Stimulated activated CD4-positive, alpha-beta T cell treated with anti-CD3 and anti-CD28 coated beads, TNF-alpha, amount 100 ng/mL, for 48 hours (primary cell): ENCODE measurements at places on chromosomes 7 and 10.

DNA sequence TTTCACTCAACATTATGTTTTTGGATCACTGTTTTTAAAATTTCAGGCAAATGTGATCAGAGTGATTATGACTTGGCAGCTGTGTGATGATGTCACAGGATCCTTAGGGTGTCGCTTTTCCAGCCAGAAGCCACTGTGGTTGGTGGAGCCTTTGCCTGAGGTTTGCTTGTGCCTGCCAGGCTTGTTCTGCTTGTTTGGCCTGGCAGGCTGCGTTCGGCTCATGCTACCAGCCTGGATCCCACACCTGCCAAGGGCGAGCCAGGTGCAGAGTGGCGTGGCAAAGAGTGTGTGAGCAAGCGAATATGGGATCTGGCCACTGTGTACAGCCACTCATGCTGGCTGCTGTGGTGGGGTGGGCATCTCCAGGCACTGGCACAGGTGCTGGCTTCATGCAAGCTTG is 55.7 kb downstream of the ADK start:
- no peak for DNase-seq

DNA sequence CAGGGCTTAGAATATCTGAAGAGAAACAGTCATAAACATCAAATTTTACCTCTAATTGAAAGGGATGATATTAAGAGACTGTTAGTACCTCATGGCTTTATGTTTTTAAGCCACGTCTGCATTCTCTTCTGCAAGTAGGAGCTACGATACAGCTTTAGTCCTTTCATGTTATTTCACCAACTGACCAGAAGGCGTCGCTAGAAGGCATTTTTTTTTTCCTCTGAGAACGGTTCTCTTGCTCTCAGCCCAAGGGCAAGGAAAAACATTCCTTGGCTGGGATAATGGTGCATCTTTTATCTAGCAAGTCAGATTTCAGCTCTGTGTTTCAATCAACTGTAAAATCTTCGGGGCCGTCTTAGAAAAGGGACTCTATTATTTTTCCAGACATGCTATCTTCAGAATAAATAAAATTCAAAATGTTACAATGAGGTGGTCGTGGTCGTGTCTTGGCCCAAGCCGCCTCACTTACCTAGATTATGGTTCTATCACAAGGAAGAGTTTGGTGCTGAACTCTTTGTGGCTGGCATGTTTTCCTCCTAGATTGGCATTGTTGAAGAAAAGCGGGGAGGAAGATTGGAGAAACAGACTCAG is 41.6 kb upstream of the LYZL2 start:
- DNase-seq, result no peak

- no peak for DNase-seq
Observed at GRCh38 chr7:128376077-128376476, 14.6 kb upstream of the PRRT4 start.

- DNase-seq, result no peak
Observed at GRCh38 chr7:82388138-82388537, 55.4 kb downstream of the CACNA2D1 start.

DNA sequence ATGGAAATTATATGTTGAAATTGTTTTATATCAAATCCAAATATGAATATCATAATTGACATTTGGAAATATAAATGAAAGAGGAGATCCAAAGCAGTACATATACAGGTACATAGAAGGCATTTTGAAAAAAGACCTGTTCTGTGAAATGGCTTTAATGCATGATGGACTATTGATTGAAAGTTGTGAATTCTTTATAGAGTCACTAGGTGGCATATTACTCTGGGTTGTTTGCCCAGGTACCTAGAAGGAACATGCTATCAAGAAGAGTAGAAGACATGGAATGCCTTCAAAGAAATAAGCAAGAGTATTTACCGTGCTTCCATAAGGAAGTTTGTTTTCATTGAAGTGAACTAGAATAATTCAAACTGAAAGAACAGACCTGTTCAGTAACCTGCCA is 160.0 kb upstream of the ANK3 start:
- no peak for DNase-seq

GRCh38 chr10:52883996-52884871 is 111.7 kb upstream of the MBL2 start:
- DNase-seq, result no peak

GRCh38 chr10:112202561-112203241 is 19.1 kb upstream of the GPAM start:
- DNase-seq, result no peak

DNA sequence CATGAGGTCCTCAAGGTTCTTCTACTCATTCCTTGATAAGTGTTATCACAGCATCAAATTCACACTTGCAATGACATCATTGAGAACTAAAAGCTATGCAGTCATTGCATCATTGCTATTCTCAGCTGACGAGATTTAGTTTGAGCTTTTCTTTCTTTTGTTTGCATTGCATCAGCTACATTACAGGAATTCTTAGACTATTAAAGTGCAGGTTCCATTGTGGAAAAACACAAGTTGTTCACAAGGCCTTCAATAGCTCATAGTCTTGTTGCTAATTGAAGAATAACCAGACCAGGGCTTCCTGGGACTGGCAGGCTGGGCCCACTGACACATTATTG is 139.3 kb downstream of the CXCL12 start:
- no peak for DNase-seq

- DNase-seq, result no peak
Observed at GRCh38 chr7:74320645-74321221, 31.5 kb downstream of the CLIP2 start.

DNA sequence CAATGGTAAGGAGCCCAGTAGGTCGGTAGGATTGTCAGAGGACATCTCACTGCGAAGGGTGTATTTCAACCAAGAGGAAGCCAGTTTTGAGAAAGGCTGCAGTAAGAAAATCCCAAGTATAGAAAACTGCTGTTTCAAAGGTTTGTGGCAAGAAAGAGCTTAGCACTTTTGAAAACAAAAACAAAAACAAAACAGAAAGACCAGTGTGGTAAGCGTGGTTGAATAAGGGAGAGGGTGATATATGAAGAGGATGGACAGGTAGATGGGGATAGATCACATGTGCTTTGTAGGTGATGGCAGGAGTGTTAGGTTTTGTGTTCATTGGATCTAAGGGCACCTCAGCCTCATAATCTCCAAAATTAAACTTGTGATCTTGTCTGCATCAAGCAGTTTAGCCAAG is 141.6 kb upstream of the WNT16 start:
- DNase-seq, result no peak

DNA sequence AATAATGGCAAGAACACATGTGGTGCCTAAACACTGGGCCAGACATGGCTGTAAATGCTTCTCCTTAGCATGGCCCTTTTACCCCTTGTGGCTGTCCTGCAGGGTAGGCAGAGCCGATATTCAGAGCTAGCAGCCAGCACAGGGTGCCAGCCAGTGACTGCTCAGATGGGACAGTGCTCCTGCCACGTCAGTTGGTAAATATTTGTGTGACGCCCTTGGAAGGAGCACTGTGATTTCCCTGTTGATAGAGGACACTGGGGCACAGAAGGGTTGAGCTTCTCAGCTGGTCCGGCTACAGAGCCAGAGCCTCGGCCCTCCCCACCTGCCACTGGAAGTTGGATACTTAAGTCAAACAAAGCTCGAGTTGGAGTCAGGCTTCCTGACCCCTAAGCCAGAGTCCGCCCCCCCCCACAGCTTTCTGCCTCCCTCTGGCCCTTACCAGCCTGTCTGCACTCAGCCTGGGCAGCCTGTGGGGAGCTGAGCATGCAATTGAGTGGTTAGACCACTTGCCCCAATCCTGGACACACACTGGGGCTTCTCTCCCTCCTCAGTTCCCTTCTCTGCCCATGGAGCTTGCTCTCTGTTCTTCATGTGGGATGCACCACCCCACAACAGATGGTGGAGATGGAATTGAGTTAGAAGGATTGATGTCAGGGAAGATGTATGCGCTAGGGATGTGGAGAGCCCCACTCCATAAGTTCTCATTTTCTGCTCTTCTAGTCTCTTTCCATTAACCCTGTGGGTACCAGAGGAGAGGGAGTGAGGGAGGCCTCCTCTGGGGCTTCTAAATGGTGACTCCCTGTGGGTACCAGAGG is 350.8 kb downstream of the PLXNA4 start:
- no peak for DNase-seq

GRCh38 chr10:105192861-105193260 is 551.8 kb downstream of the SORCS3 start:
- no peak for DNase-seq

GRCh38 chr7:69837387-69838068 is 239.3 kb downstream of the AUTS2 start:
- DNase-seq, result no peak

GRCh38 chr10:14084875-14085274 is 245.8 kb downstream of the FRMD4A start:
- DNase-seq, result no peak

DNA sequence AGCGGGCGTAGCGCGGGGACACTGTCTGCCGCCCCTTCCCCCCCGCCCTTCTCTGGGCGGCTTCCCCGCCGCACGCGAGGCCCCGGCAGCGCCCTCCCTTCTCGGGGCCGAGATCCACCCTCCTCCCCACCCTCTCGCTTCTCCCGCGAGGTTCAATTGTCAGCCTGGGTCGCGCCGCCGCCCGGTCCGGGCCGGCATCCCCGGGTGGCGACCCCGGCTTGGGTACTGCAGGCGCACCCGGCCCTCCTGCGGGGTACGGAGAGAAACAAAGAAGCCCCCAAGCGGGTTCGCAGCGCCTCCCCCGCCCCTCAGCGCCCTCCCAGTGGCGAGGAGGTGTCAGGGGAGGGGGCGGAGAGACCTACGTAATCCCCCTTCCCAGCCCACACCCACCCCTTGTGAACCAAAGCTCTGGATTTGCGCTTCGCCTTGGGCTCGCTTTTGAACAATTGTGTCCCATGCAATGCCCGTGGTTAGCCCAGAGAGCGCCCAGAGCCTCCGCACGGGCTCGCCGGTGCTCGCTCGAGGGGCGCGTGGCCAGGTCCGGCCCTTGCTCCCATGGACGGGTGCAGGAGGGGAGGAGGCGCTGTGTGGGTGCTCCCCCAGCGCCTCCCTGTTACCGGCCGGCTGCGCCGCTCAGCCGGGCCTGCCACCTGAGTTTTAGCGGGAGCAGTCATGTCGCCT is 634 bp downstream of the HECW1 start:
- DNase-seq, result no peak

DNA sequence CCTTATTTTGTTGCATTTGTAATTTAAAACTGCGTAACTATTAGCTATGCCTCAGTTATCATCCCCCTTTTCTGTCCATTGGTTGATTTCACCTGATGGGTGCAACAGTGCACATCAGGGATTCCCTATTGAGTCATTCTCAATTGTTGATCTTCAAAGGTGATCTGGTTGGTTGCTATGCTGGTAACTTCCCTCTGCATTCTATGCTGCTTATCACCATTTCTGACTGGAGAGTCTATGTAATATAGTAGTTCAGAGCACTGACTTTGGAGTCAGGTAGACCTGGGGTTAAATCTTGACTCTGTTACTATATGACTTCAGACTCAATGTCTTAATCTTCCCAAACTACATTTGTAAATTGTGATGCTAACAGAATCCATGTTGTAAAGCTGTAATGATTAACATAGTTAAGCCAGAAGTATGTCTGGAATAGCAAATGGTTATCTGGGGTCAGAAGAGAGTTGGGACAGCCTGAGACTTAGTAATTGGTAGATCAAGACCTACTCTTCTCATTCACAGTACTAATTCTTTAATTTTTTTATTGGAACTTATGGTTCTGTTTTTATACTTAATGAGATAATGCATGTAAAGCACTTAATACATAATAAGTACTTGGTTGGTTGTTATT is 38.1 kb downstream of the EXOC6 start:
- no peak for DNase-seq

GRCh38 chr10:33861016-33861704 is 526.7 kb upstream of the NRP1 start:
- DNase-seq, result no peak

GRCh38 chr10:33952692-33953360 is 618.4 kb upstream of the NRP1 start:
- no peak for DNase-seq

DNA sequence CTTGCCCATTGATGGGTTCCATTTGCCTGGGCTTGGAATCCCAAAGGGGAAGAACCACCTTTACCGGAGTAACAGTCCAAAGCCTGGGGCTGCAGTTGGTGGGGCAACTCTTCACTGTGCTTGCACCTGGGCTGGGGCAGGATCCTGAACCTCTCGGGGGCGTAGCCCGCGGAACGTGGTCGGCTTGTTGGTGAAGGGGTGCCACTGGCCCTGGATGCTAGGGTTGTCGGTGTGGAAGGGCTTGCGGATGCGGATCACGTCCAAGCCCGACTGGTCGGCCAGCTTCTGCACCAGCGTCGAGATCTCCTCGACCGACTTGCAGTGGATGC is 710 bp downstream of the MRPL43 start:
- DNase-seq, result no peak

DNA sequence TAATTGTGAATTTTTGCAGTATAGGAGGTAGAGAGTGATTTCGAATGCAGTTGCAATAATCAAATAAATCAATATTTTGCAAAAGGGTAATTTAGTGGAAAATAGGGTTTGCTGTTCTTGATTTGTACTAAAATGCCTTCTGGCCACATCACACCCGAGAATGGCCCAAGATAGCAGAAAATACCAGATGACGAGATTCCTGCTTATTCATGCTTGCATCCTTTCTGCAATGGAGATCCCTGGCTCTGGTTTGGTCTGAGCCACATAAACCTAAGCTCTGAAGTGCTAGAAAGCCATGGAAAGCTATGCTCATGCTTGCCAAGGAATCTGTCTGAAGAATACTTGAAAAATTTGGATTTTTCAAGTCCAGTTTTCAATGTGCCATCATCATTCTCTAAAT is 634.2 kb upstream of the COBL start:
- no peak for DNase-seq

GRCh38 chr10:132509506-132510173 is 27.9 kb upstream of the INPP5A start:
- DNase-seq, result no peak

- DNase-seq, result peak; percentile 7
Observed at GRCh38 chr7:78226059-78226719, 427.6 kb downstream of the PHTF2 start.

- DNase-seq, result no peak
Observed at GRCh38 chr10:660970-661596, 28.4 kb downstream of the DIP2C start.

DNA sequence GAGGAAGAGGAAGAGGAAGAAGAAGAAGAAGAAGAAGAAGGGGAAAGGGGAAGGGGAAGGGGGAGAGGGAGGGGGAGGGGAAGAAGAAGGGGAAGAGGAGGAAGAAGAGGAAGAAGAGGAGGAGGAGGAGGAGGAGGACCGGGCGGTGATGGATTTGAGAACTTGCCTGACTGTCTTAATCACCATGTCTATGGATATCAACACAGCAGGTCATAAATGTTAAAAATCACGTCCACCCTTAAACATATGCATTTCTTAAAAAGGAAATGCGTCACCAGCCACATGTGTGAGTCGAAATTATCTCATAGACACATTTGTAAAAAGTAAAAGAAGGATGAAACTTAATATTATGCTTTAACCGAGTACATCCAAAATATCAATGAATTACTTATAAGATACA is 42.1 kb upstream of the INSIG1 start:
- no peak for DNase-seq

DNA sequence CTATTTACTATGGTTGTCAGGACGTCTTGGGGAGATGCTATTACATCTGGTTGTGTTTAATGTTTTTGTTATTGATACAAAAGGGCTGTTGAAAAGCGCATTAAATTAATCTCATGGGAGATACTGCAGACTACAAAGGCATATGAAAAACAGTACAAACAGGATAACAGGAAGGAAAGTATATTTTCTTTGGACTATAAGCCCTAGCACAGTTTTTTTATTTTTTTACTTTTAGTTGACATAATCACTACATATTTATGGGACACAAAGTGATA is 341.3 kb downstream of the ARL4A start:
- no peak for DNase-seq

GRCh38 chr7:140358412-140359051 is 39.8 kb downstream of the SLC37A3 start:
- DNase-seq, result no peak

GRCh38 chr7:71208881-71209280 is 76.9 kb downstream of the GALNT17 start:
- no peak for DNase-seq
